ENCODE measurements at places on chromosomes 1 and 21. TPM values are rescaled to one million over a fixed set of nuclear protein-coding genes. Genes with fewer than 3 reads are reported as not detected.

The FCRL1 gene
- polyA plus RNA-seq, result not detected

The SYNC gene
- polyA plus RNA-seq, result 37.0 TPM

The TEX38 gene
- polyA plus RNA-seq, result not detected

The FBXO28 gene
- polyA plus RNA-seq, result 14.5 TPM

The FAM72D gene
- 0.88 TPM for polyA plus RNA-seq

The DCST1 gene
- not detected for polyA plus RNA-seq

The MTX1 gene
- polyA plus RNA-seq, result 24.2 TPM

The ZFYVE9 gene
- 13.6 TPM for polyA plus RNA-seq
